Mucosa of gallbladder (tissue), 1 donor: ENCODE measurements at places on chromosomes 11 and 22.
A peak's percentile ranks its signal among the peaks of the same experiment; 100 is the strongest.

DNA sequence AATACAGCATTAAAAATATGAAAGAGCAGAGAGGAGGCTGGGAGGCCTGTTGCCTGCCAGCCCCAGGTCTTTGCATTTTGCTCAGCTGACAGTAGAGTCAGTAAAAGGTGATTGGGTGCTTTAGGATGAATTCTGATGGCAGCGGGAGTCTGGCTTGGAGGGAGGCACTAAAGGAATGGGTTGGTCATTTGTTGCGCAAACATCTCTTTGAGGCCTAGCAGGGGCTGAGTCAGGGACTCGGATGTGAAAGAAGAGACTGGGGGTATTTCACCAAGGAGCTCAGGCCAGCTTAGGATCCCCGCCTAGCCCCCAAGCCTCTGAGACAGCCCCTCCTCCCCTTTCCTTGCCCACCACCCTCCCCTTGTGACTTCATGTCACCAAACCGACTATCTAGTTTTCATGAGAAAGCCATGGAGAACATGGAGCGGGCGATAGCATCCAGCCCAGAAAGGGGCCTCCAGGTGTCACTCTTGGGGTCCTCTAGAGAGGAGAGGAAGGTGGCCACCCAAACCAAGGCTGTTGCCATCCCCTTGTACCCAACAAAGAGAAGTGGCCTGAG, 9.7 kb downstream of the DGKZ start:
- no peak for DNase-seq

DNA sequence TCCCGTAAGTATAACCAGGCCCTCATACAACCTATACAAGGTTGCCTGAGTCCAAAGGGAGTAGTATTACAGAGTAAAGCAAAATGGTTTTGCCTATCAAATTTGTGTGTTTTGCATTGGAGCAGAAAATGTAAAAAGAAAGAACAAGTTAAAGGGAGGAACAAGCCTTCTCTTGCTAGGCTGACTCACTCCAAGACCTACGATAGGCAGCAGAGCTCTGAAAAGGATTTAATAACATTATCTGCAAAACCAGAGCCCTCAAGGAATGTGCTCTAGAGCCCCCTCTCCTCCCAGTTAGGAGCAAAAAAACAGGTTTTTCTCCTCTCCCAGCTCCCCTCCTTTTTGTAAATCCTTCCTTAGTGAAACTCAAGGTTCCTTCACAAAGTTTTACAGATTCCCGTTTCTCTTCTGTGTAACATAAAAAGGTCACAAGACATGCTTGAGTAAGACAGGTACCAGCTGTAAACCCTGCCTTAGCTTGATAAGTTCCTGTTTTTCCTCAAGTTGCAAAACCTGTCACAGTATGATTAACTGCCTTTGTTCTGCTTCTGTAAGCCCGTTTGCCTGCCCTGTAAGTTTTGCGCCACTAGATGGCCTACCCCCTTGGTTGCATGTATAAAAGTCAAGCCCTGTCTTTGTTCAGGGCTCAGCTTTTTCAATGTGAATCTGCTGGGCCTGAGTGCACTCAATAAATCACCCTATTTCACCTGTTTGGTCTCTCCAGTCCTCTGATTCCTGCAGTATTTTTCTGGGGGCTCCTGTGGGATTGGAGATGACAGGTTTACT, 498.2 kb downstream of the KCNA4 start:
- DNase-seq: no peak

- peak; percentile 31 for DNase-seq
Observed at GRCh38 chr11:100719362-100719761, 32.3 kb downstream of the ARHGAP42 start.

DNA sequence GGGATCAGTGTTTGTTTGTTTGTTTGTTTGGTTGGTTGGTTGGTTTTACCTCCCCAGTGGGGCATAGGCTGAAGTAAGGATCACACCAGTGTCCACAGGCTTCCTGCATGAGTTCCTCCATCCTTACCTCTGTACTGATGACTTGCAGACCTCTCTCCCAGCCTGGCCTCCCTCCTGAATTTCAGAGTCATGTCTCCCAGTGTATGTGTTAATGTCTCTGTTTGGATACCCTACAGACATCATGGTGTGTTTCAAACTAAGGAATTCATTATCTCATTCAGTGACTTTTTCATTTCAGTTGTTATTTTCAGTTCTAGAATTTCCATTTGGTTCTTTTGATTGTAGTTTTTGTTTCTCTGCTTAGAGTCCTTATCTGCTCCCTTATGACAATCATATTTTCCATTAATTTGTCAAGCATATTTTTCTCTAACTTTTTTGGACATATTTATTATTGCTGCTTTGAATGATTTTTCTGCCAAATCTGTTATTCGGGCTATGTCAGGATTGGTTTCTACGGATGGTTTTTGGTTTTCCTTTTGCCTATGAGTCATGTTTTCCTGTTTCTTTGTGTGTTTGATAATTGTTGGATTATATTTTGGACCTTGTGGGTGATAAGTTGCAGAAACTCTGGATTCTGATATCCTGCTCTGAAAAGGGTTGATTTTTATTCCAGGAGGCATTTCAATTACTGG, 23.6 kb downstream of the MYEOV start:
- no peak for DNase-seq

DNA sequence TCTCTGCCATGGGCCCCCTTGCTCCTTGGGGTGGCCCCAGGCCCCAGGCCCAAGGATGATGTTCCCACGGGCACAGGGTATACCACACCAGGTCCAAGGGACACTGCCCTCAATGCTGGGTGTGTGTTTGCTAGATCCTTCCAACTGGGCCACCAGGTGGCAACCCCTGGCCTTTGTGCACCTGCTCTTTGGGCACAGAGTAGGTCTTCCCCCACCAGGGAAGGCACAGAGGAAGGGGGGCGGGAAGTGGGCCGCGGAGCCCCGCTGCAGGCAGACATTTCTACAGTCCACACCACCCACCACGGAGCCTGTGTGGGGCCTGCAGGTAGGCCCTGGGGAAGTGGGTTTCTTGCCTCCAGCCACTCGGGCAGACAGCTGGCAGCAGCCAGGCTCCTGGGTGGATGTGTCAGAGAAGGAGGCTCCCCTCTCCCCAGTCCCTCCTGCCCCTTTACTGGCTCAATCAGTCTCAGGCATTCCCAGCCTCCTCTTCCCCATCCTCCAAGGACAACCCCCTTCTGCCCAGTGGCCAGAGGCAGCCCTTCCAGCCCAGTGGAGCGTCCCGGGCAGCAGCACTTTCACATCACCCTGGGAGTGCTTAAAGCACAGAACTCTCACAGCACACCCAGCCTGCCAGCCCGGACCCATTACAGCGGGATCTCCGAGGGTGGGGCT, 21.6 kb downstream of the MAFF start:
- DNase-seq: no peak

GRCh38 chr11:123227763-123228495, 32.9 kb upstream of the CLMP start:
- no peak for DNase-seq

DNA sequence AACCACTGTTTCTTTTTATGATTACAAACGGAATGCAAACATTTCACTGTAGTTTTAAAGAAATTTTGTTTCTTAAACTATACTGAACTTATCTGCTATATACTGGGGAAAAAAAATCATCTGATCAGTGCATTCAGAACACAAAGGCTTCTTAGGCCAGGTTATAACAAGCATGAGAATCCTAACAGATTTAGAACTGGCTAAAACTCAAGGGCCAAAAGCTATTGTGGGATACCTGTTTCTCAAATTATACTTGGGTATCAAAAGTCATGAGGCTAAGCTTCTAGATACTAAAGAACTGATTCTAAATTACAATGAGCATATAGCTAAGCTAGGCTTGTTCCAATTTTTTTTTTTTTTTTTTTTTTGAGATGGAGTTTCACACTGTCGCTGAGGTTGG, 29.7 kb upstream of the CHRNA10 start:
- no peak for DNase-seq

- no peak for DNase-seq
Observed at GRCh38 chr11:102792604-102793003, 5.4 kb downstream of the MMP1 start.

- peak; percentile 81 for DNase-seq
Observed at GRCh38 chr11:68012843-68013610, 2.9 kb downstream of the ALDH3B1 start.

- DNase-seq: no peak
Observed at GRCh38 chr11:72441752-72442207, 7.4 kb upstream of the CLPB start.

DNA sequence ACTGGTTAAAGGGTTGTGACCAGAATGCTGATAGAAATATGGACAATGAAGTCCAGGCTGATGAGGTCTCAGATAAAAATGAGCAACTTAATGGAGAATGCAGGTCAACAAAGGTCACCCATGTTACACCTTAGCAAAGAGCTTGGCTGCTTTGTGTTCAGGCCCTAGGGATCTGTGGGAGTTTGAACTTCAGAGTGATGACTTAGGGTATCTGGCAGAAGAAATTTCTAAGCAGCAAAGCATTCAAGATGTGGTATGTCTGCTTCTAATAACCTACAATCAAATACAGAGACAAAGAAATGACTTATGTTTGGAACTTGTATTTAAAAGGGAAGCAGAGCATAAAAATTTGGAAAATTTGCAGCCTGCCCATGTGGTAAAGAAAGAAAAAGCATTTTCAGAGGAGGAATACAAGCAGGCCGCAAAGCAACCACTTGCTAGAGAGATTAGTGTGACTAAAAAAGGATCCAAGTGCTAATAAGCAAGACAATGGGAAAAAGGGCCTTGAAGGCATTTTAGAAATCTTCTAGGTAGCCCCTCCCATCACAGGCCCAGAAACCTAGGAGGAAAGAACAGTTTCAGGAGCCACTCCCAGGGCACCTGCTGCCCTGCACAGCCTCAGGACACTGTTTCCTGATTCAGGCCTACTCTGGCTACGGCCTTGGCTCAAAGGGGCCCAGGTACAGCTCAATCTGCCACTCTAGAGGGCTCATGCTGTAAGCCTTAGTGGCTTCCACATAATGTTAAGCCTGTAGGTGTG, 41.3 kb downstream of the TNKS1BP1 start:
- DNase-seq: no peak

- no peak for DNase-seq
Observed at GRCh38 chr11:23425381-23425780, 565.1 kb upstream of the CCDC179 start.

DNA sequence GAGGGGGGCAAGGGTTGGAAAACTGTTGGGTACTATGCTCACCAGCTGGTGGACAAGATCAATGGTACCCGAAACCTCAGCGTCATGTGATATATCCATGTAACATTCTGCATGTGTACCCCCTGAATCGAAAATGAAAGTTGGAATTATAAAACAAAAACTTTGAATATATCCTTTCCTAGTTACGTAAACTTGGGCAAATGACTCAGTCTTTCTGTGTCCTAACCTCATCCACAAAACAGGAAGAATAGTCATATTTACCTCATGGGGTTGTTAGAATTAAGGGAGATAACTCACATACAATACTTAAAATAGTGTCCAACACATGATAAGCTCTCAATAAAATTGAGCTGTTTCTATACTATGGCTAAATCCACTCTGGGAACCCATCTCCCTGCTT, 620.1 kb upstream of the KIRREL3 start:
- DNase-seq: no peak

DNA sequence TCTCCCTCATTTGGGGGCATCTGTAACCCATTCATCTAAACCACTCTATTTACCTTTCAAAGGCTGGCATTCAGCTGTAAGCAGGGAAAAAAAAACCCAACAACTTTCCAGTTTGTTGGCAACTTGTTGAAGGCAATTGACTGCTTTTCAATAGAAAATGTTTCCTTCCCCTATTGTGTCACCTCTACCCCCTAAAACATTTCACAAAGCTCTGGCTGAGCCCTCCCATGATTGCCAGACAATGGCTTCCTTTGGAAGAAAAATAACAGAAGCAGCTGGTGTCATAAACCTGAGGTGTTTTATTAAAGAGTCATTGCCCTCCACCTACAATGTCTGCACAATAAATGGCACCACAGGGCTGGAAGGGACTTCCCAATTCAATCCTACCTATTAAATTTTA, 22.1 kb upstream of the PSMA1 start:
- no peak for DNase-seq

- DNase-seq: no peak
Observed at GRCh38 chr11:8403310-8403709, 139.6 kb upstream of the LMO1 start.
